ENCODE measurements at places on chromosomes 1 and 21.
A peak's percentile ranks its signal among the peaks of the same experiment; 100 is the strongest.

DNA sequence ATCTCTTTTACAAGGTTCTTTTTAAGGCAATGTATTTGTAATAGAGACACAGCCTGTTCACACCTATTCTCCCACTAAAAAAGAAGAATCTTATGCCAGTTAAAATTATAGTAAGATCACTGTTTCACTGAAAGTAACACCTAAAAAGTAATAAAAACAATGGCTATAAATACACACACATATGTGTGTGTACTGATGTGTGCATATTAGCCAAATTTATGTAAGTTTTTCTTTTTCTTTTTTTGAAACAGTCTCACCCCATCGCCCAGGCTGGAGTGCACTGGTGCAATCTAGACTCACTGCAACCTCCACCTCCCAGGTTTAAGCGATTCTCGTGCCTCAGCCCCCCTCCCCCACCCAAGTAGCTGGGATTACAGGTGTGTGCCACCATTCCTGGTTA, 56.8 kb upstream of the SLC30A10 start:
- no peak overlapping the region for H3K4me3 ChIP-seq
- H3K4me1 ChIP-seq = no peaks in the 10 kb centered on the region
- peaks cover 84% of the 10 kb centered on the region for H3K36me3 ChIP-seq
- H3K27ac ChIP-seq = no peak overlapping the region
- DNase-seq = no peak

- H3K4me3 ChIP-seq = no peak overlapping the region
- no peak overlapping the region for H3K27ac ChIP-seq
- no peaks in the 10 kb centered on the region for H3K36me3 ChIP-seq
- H3K4me1 ChIP-seq = no peaks in the 10 kb centered on the region
- peaks cover 13% of the 10 kb centered on the region for H3K27me3 ChIP-seq
- no peak for DNase-seq
These were observed 17.4 kb upstream of the LCE3A start for GRCh38 chr1:152640351-152640750.

- H3K4me3 ChIP-seq = no peak overlapping the region
- H3K27ac ChIP-seq = no peak overlapping the region
- peaks cover 15% of the 10 kb centered on the region for H3K4me1 ChIP-seq
- H3K36me3 ChIP-seq = no peaks in the 10 kb centered on the region
These were observed 373.8 kb downstream of the TGFB2 start for GRCh38 chr1:218718977-218719376.

DNA sequence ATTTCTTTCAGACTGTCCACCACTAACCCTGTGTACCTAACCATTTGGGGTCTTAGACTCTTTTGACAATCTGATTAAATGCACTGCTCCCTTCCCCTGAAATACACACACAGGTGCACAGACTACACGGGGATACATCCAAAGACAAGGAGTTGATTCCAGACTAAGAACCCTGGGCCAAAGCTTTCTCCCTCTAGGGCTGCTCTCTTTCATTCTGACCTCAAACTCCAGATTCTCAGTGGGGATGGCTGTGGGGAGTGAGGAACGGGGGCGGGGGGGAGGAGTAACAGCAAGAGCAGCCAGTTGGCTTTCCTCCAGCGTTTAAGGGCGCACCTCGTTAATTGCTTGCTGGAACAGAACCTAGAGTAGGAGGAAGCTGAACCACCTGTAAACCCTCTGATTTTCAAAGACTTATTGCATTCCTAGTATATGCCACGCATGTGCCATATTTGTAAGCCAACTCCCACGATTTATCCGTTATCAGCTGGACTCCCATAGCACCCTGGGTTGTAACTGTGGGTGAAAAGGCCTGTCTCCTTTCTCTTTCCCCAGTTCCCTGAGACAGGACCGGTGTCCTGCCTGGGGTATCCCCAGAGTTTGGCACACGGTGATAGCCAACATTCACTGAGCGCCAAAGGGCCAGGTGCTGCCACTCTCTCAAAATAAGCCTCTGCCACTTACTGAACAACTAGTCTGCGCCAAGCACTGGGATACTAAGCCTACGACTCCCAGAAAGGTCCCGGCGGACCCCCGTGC, 920 bp downstream of the MTHFR start:
- peak overlapping the region; percentile 84 for H3K4me3 ChIP-seq
- peak overlapping the region; percentile 79 for H3K27ac ChIP-seq
- H3K4me1 ChIP-seq = peaks cover 28% of the 10 kb centered on the region
- H3K27me3 ChIP-seq = no peaks in the 10 kb centered on the region
- peaks cover 6% of the 10 kb centered on the region for H3K36me3 ChIP-seq
- DNase-seq = peak; percentile 63

- H3K27ac ChIP-seq = no peak overlapping the region
- no peak for DNase-seq
- H3K4me3 ChIP-seq = no peak overlapping the region
- no peaks in the 10 kb centered on the region for H3K27me3 ChIP-seq
- H3K36me3 ChIP-seq = no peaks in the 10 kb centered on the region
These were observed 26.3 kb downstream of the AHDC1 start for GRCh38 chr1:27577504-27578188.

DNA sequence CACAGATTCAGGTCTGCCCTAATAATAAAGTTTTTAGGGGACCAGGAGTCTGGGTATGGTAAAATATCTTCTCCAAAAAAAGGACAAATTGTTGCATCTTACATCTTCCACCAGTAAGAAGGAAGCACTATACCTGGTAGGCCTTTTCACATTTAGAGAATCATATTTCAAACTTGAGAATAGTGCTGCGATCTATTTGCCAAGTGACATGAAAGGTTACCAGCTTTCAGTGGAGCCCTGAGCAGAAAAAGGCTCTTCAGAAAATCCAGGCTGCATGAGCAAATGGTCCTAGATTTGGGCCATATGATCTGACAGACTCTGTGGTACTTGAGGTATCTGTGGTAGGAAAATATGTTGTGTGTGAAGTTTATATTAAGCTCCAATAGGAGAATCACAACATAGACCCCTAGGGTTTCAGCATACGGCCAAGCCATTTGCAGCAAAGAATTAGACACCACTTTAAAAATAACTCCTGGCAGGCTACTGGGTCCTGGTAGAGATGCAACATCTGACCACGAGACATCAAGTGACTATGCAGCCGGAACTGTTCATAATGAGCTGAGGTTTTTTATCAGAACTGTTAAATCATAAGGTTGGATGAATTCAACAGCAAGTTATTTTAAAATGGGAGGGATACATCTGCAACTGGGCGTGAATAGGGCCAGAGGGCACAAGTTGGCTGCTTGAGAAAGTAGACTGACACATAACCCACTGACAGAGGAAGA, 38.6 kb upstream of the CCDC190 start:
- peaks cover 37% of the 10 kb centered on the region for H3K4me1 ChIP-seq
- DNase-seq = peak; percentile 95
- H3K36me3 ChIP-seq = no peaks in the 10 kb centered on the region
- no peaks in the 10 kb centered on the region for H3K27me3 ChIP-seq
- H3K27ac ChIP-seq = peak overlapping the region; percentile 52
- H3K4me3 ChIP-seq = no peak overlapping the region

DNA sequence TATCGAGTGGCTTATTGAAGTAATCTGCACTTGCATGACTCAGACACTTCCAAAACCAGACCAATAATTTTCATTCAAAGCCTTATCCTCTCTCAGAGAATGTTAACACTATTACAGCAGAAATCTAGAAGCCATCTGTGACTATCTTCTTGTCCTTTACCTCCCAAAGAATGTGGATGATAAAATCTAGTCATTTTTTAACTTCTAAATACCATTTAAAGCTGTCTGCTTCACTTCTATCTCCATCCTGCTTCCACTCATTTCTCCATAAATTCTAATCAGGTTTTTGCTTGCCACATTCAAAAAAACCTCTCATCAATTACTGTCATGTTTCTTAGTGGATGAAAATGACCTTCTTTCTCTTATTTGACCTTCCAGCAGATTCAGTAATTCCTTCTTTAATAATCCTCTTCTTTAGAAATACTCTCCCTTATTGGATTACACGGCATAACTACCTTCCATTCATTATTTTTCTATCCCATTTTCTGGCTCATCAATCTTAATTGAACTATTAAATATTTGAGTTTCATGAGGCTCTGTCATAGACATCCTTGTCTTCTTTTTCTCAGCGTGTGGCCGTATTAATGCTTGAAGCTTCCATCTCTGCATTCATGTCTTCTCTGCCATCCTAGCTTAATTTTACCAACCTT, 1999.4 kb downstream of the MRPL39 start:
- H3K4me1 ChIP-seq = no peaks in the 10 kb centered on the region
- no peak for DNase-seq
- no peaks in the 10 kb centered on the region for H3K27me3 ChIP-seq
- H3K4me3 ChIP-seq = no peak overlapping the region

GRCh38 chr1:90370686-90371447, 346.2 kb downstream of the BARHL2 start:
- H3K4me1 ChIP-seq = no peaks in the 10 kb centered on the region
- H3K27me3 ChIP-seq = no peaks in the 10 kb centered on the region
- no peak overlapping the region for H3K4me3 ChIP-seq
- H3K36me3 ChIP-seq = no peaks in the 10 kb centered on the region
- DNase-seq = no peak
- no peak overlapping the region for H3K27ac ChIP-seq

DNA sequence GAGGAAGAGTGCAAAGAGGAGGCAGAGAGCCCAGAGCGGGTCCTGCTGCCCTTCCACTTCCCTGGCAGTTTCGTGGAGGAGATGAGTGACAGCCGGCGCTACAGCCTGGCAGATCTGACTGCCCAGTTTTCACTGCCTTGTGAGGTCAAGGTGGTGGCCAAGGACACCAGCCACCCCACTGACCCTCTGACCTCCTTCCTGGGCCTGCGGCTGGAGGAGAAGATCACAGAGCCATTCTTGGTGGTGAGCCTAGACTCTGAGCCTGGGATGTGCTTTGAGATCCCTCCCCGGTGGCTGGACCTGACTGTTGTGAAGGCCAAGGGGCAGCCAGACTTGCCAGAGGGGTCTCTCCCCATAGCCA, 10.2 kb downstream of the THEMIS2 start:
- H3K4me1 ChIP-seq = no peaks in the 10 kb centered on the region
- H3K4me3 ChIP-seq = no peak overlapping the region
- H3K27me3 ChIP-seq = no peaks in the 10 kb centered on the region

GRCh38 chr1:38783640-38784229, 75.8 kb downstream of the RRAGC start:
- H3K4me3 ChIP-seq = no peak overlapping the region
- peaks cover 36% of the 10 kb centered on the region for H3K27me3 ChIP-seq
- H3K36me3 ChIP-seq = no peaks in the 10 kb centered on the region
- no peak overlapping the region for H3K27ac ChIP-seq
- H3K4me1 ChIP-seq = no peaks in the 10 kb centered on the region

DNA sequence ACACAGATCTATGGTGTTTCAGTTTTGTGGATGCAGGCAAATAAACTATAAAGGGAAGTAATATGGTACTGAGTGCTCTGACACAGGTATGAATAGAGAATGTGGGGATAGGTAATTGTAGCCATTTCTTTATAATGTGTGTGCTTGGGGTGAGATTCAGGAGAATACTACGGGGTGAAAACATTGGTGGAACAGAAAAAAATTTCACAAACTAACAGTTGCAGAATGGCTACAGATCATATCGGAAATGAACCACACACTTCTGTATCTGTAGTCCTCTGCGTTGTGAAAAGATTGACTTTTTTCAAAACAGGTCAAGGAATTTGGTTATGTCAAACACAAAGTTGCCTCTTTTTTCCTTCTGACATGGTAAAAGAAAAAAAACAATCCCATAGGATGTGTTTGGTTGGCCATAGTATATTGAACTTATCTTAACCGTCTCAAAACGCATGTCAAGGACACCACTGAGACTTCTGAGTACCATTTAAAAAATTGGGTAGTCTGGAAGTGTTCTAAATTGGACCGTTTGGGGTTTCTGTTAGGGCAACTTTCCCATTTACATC, 1.1 kb upstream of the CDC73 start:
- H3K36me3 ChIP-seq = peaks cover 3% of the 10 kb centered on the region
- H3K4me3 ChIP-seq = peak overlapping the region; percentile 96
- no peaks in the 10 kb centered on the region for H3K27me3 ChIP-seq
- H3K4me1 ChIP-seq = peaks cover 24% of the 10 kb centered on the region
- H3K27ac ChIP-seq = no peak overlapping the region

DNA sequence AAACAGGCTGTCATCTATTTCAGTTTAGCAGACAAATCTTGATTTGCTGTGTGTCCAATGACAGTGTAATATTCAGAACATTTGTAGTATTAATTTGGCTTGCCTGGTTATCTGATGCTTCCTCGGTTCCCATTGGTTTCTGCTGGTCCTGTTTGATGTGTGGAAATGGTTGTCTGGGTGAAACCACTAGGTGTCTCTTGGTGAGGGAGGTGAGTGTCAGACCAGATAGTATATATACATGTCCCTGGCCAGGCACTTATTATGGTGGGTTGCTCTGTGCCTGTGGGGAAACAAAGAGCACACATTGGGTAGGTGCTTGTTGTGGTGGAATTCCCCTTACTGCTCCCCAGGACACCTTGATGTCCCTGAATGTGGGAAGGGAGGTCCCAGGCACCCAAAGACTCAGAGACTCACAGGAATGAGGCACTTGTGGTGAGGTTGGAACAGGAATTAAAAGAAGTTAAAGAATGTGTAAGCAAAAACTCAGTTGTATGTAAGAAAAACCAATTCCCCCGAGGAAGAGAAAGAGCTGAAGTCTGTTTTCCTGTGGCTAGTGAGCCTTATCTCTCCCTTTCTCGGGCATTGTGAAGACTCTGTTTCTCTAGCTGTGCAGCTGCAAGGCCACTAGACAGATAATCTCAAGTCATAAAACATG, 1519.1 kb downstream of the BRINP3 start:
- H3K27ac ChIP-seq = no peak overlapping the region
- no peak for DNase-seq
- no peaks in the 10 kb centered on the region for H3K4me1 ChIP-seq
- no peak overlapping the region for H3K4me3 ChIP-seq
- H3K36me3 ChIP-seq = no peaks in the 10 kb centered on the region

GRCh38 chr1:78047631-78048030, 1.9 kb downstream of the GIPC2 start:
- no peak overlapping the region for H3K27ac ChIP-seq
- no peak for DNase-seq
- H3K27me3 ChIP-seq = no peaks in the 10 kb centered on the region

DNA sequence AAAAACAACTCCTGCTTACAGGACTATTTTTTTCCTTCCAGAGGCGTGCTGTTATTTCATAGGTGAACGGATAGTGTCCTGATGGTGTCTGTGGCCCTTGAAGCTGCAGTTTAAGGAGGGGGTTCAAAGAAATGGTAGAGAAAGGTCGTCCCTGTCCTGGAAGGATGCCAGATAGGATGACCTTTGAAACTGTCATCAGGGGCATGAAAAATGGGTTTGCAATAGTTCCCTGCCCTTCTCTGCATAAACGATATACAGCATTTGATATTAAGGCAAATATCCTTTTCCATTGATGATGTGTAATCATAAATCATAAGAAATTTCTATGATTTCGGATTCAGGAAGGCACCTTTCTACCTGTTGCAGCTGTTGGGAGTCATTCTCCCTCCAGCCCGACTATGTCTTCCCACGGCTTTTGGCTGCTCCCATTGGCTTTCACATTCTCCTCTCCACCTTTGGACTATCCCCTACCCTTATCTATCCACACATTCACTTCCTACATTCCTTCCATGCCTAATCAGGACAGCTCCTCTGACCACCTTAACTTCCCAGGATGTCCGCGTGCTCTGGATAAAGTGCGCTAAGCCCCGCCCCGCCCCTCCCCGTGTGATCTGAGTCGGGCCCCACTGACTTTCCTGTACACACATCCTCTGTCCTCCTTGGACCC, 209.8 kb downstream of the DISC1 start:
- H3K36me3 ChIP-seq = no peaks in the 10 kb centered on the region
- H3K4me1 ChIP-seq = peaks cover 10% of the 10 kb centered on the region
- H3K27me3 ChIP-seq = no peaks in the 10 kb centered on the region
- no peak overlapping the region for H3K27ac ChIP-seq
- no peak overlapping the region for H3K4me3 ChIP-seq
- no peak for DNase-seq

GRCh38 chr1:82388679-82389078, 587.9 kb downstream of the ADGRL2 start:
- no peak overlapping the region for H3K4me3 ChIP-seq
- no peaks in the 10 kb centered on the region for H3K36me3 ChIP-seq
- peak; percentile 15 for DNase-seq
- no peaks in the 10 kb centered on the region for H3K27me3 ChIP-seq

Measured in GM23248 (cell line).